Esophagus squamous epithelium (tissue), 5 donors: ENCODE measurements at places on chromosomes 2 and 18.

- DNase-seq = no peak
These were observed 33.3 kb downstream of the CNGA3 start for GRCh38 chr2:98379311-98380202.

GRCh38 chr18:54991981-54992380, 32.7 kb upstream of the CCDC68 start:
- no peak for DNase-seq

DNA sequence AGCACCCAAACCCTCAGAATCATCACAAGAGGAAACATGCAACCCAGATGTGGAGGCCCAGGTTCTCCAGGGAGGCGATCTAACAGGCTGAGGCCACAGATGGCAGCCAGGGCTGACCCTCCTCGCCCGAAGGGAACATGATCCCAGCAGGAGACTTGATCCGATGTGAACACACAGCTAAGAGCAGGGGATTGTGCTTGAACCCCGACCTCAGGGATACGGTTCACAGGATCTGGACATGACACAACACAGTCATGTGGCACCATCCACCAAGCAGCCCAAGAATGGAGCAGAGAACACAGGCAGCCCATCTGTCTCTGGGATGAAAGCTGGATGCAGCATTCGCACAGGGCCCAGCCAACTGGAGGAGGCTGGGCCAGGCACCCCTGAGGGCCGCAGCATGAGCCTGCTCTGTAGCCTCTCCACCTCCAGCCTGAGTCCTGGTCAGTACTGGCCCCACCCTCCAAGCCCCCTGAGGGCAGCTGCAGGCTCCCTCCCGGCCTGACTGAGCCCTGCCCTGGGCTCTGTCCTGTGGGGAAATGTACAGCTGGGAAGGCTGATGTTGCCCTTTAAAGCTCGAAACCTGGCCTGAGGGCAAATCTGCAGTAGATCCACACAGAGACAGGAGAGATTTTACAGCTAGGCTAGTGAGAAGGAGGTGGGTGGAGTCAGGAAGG, 39.0 kb downstream of the AQP12A start:
- DNase-seq = no peak

GRCh38 chr18:75010689-75011088, 198.2 kb downstream of the PTGR3 start:
- DNase-seq = no peak

DNA sequence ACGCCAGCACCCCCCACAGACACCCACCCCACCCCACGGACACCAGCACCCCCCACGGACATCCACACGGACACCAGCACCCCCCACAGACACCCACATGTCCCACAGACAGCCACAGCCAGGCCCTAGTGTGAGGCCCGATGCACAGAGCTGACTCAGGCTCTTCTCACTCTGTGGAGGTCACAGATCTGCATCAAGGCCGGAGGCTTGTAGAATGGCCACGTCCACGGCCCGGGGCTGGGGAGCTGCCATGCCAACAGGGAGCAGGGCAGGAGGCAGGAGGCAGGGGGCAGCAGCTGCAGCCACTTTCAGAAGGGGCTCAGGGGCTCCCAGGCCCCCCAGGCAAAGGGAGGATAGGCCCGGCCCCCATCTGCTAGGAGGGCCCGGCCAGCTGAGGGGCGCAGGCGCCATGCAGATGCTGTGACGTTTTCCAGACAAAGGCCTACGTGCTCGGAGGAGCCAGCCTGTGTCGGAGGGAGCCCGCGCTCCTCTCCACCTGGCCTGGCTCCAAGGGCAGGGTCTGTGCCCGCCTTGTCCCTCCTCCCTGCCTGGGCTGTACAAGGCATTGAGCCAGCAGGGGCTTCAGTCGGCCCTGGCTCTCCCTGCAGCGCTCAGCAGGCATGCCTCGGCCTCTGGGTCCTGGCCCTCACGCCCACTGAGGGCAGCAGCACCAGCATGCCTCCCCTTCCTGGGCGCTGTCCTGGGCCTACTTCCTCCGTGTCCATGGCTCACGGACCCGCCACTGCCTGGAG, 249.0 kb downstream of the TWIST2 start:
- DNase-seq = no peak

DNA sequence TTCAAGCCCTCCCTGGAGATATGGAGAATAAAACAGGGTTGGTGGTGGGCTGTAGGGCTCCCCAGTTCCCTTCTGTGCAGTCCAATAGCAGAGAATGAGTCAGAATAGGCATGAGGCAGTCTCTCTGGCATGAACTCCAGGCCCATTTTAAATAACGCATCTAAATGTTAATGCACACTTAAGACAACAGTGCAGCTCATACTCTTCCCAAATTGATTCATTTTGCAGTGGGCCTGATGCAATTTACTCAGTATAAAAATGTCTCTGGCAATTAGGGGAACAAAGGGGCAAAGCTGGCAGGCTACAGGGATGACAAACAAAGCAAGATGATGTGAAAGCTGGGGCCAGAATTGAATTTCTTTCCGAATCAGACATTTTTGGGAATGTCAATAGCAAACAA, 402.8 kb downstream of the CLIP4 start:
- DNase-seq = no peak

DNA sequence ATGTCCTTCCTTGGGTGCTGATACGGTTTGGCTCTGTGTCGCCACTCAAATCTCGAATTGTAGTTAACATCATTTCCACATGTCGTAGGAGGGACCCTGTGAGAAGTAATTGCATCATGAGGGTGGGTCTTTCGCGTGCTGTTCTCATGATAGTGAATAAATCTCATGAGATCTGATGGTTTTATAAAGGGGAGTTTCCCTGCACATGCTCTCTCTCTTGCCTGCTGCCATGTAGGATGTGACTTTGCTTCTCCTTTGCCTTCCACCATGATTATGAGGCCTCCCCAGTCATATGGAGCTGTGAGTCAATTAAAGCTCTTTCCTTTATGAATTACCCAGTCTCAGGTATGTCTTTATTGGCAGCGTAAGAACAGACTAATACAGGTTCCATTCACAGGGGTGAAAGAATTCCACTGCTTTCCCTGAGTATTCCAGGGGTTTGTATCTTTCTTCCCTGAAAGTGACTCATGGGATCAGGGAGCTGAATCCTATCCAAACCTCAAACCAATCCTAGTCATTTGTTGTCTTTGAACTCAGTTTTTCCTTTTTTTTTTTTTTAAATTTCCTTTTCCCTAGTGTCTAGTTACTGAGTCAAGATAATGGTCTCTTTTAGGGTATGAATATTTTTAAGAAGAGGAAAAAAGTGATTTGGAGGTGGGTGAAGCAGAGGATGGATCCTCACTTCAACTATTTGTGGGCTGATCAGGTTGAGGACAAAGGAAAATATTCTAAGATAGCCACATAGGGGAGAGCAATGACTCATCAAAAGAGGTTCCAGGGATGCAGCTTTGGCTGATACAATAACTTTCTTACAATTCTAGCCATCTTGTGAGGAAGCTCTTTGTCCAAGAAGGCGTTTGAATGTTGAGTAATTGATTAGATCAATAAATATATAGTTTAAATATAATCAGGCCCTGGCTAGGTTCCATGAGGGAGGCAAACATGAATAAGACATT, 19.5 kb upstream of the KCNE4 start:
- no peak for DNase-seq
